ENCODE measurements at places on chromosomes 13 and 19.
A peak's percentile ranks its signal among the peaks of the same experiment; 100 is the strongest.

DNA sequence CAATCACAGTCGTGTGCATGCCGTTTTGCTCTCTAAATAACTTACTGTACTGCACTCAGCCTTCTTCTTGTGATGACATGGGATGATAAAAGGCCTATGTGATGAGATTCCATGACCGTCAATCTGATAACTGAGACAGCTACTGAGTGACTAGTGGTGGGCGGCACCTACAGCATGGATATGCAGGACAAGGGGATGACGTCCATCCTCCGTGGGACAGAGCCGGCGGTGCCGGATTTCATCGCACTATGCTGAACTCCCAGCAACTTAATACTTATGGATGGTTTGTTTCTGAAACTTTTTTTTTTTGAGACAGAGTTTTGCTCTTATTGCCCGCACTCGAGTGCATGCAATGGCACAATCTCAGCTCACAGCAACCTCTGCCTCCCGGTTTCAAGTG lies 146.8 kb upstream of the TSHZ3 start:
- DNase-seq, result no peak

GRCh38 chr13:77062097-77062496 lies 35.1 kb upstream of the FBXL3 start:
- DNase-seq, result no peak

GRCh38 chr13:76503766-76504165 lies 382.4 kb downstream of the KCTD12 start:
- DNase-seq, result no peak

DNA sequence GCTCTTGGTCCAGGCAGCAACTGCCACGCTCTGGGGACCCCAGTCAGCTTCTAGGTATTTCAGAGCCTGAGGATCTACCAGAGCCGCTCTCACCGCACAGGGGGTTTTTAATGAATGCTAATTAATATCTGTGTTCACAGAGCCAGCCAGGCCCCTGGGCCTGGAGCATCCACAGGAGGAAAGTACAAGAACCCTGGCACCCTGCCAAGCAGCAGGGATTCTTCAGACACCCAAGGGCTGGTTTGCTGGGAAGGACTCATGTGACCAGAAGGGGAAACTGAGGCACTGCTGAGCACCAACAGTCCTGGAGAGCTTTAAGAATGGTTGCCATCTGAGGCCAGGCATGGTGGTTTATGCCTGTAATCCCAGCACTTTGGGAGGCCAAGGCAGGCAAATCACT lies 38.0 kb upstream of the ADGRE5 start:
- no peak for DNase-seq

DNA sequence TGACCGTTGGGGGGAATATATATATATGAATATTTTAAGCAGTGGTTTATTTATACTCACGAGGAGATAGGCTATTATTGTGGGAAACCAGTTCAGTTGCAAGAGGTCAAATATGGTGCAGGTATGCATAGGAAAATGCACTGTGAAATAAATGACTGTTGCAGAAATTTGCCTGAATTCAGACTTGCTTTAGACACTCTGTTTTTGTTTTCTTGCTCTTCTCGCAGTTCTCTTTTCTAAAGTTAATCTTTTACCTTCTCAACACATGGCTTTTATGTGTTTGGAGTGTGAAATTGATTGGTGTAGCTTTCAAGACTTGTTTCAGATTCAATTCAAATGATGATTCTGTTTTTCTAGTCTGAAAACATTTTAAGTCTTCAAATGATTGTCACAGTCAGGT lies 109.7 kb downstream of the LRCH1 start:
- no peak for DNase-seq

DNA sequence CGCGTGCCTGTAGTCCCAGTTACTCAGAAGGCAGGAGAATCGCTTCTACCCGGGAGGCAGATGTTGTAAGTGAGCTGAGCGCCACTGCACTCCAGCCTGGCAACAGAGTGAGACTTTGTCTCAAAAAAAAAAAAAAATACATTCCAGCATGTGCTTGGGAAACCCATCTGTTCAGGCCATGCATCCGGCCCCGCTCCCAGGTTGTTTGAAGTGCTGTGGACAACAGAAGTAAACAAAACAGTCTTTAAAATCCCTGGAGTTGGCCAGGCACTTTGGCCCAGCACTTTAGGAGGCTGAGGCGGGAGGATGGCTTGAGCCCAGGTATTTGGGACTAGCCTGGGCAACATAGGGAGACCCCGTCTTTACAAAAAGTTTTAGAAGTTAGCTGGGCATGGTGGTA lies 3.2 kb upstream of the PTPRS start:
- DNase-seq, result no peak

DNA sequence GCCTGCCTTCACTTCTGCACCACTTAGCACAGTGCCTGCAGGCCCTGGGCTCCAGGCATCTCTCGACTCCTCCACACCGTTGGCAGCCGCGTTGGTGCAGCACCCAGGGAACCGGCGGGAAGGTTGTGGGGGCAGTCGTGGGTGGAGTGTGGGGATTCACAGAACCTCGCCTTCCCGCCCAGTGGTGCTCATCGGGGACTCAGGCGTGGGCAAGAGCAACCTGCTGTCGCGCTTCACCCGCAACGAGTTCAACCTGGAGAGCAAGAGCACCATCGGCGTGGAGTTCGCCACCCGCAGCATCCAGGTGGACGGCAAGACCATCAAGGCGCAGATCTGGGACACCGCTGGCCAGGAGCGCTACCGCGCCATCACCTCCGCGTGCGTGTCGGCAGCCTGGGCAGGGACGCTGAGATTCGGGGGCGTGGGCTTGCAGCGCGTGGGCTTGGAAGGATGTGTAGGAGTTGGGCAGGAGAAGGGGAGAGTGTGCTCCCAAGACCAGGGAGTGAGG lies 9.6 kb downstream of the RAB11B start:
- no peak for DNase-seq

DNA sequence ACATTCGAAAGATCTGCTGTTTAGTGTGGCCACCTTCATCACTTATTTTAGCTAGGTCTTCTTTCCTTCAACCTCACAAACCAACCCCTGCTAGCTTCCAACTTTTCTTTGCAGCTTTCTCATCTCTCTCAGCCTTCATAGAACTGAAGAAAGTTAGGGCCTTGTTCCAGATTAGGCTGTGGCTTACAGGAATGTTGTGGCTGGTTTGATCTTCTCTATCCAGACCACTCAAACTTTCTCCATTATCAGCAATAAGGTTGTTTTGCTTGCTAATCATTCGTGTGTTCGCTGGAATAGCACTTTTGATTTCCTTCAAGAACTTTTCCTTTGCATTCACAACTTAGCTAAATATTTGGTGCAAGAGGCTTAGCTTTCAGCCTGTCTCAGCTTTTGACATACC lies 44.7 kb downstream of the CARS2 start:
- DNase-seq, result no peak

DNA sequence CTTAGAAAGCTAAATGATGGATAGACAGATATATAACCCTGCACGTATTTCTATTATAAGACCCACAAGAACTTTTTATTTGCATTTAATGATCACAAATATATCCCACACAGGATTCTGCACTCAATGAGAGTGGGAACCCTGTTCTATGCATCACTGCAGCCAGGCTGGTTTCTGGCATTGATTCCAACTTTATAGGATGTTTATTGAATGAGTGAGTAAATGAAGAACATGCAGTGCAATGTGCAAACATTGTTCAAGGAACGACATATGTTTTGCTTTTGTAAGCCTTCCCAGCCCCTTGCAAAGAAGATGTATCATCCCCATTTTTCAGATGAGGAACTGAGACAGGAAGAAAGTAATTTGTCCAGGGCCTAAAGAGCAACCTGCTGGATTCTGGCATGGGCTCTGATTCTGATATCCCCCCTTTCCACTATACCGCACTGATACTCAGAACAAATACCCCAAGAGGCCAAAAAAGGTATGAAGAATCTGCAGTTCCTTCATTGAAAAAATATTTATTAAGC lies 246.3 kb downstream of the LACC1 start:
- DNase-seq, result no peak

GRCh38 chr13:67308004-67308772 lies 78.1 kb upstream of the PCDH9 start:
- no peak for DNase-seq

DNA sequence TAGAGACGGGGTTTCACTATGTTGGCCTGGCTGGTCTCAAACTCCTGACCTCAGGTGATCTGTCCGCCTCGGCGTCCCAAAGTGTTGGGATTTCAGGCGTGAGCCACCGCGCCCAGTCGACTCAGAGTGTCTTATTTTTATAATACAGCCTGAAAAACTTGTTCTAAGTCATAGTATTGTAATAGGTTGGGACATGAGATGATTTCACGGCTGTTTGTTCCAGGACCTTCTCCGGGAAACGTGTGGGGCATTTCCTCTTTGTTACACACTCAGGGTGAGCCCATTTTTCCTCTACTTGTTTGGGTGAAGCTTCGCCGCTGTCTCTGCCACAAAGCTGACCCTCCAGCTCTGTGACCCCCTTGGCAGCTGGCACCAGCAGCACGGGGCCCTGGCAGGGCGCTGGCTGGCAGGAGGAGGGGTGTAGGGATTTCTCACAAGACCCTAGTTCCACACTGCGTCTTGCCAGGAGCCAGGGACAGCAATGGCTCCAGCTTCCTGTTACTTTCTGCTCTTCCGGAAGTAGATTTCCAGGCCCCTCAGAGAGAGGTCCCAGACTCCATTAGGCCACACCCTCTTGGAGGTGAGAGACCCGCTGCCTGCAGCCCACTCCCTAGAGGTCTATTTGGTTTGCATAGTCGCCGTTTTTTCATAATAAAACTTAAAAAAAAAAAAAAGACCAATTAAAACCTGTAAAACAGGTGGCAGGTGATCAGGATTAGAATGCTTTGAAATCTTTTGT lies 15.6 kb downstream of the FGF21 start:
- no peak for DNase-seq

DNA sequence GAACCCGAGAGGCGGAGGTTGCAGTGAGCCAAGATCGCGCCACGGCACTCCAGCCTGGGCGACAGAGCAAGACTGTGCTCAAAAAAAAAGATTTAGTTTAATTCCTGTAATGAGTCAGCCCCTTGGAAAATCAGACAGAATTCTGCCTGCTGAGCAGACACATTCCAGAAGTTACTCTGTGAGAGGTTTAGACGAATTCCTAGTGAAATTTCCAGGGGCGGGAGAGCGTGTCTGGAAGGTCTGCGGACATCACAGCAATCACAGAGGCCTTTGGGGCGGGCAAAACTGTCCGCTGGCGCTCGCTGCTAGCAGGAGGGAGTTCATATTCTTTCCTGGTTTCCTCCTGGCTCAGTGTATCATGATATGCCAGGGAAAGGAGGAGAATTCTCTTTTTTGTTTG lies 17.5 kb downstream of the MISP start:
- DNase-seq, result no peak

GRCh38 chr19:3809881-3810707 lies 23.9 kb upstream of the MATK start:
- DNase-seq, result no peak

GRCh38 chr13:22196777-22197176 lies 525.9 kb downstream of the FGF9 start:
- DNase-seq, result no peak

DNA sequence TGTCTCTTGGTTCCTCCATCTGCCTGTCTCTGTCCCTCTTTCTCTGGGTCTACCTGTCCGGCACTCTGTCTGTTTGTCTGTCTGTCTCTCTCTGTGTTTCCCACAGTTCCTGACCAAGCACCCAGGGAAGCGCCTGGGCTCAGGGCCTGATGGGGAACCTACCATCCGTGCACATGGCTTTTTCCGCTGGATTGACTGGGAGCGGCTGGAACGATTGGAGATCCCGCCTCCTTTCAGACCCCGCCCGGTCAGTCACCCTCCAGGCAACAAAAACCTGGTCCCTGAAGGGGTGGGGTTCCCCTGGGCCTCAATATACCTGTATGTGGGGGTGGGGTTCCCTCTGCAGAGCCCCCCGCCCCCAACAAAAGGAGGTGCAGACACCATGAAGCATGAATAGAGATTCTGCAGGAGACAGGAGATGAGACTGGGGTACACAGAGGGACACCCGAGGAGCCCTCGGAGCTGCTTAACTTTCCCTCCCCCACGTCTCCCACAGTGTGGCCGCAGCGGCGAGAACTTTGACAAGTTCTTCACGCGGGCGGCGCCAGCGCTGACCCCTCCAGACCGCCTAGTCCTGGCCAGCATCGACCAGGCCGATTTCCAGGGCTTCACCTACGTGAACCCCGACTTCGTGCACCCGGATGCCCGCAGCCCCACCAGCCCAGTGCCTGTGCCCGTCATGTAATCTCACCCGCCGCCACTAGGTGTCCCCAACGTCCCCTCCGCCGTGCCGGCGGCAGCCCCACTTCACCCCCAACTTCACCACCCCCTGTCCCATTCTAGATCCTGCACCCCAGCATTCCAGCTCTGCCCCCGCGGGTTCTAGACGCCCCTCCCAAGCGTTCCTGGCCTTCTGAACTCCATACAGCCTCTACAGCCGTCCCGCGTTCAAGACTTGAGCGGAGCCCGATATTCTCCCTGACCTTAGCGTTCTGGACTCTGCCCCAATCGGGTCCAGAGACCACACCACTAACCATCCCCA lies 2.6 kb upstream of the CACNG7 start:
- DNase-seq, result peak; percentile 71

DNA sequence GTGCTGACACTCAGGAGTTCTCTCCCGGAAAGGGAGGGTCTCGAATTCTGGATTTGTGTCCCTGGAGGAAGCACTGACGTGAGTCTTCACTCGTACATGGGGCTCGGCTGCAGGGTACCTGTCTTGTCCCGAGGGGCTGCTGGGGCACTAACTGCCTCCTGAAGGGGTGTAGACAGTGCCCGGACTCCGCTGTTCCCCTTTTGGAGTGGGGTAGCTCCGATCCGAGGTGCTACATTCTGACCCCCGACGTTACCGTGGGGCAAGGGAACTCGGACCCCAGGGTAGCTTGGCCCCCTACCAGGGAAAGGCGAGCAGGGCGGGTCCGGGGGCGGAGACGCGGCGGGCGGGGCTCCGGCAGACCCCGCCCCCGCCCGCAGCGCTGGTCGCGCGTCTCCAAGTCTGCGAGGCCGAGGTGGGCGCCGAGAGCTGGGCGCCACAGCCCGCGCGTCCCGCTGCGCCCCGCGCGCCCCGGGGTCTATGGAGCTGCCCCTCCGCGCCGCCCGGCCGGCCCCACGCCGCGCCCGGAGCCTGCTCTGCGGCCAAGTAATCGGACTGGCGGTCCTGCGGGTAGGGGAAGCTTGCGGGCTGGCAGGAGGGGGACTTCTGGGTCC lies at the start of gene NPAS1:
Gene NPAS1 (plus strand): TSS at position 407 of the 611 bp plus-strand sequence. CDS start 1,211 bp downstream, outside the sequence.
- DNase-seq, result no peak

GRCh38 chr19:43464134-43464775 lies 1.2 kb downstream of the LYPD3 start:
- DNase-seq, result no peak

- DNase-seq, result no peak
Measured at GRCh38 chr13:110113284-110113764, 193.6 kb downstream of the COL4A1 start.

DNA sequence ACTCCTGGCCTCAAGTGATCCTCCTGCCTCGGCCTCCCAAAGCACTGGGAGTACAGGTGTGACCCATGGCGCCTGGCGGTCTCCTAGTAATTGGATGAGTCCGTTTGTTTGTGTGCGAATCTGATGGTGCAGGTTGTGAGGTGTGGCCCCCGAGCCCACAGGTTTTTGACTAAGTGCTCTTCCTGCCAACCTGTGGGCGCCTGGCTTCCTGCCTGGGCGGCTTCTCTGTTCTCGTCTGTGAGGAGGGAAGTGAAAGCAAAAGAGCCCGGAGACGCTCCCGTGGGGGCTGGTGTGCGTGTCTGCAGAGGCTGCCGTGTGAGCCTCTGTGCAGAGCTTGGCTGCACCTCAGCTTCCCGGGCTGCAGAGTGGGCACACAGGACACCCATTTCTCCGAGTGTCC lies 10.0 kb downstream of the ARHGAP45 start:
- DNase-seq, result peak; percentile 91

Measured in activated CD4-positive, alpha-beta T cell treated with anti-CD3 and anti-CD28 coated beads, Interleukin-2, amount 50 U/mL, for 1 hour (primary cell).